ENCODE measurements at places on chromosomes 11 and 22. TPM values are rescaled to one million over a fixed set of nuclear protein-coding genes. Genes with fewer than 3 reads are reported as not detected.

DNA sequence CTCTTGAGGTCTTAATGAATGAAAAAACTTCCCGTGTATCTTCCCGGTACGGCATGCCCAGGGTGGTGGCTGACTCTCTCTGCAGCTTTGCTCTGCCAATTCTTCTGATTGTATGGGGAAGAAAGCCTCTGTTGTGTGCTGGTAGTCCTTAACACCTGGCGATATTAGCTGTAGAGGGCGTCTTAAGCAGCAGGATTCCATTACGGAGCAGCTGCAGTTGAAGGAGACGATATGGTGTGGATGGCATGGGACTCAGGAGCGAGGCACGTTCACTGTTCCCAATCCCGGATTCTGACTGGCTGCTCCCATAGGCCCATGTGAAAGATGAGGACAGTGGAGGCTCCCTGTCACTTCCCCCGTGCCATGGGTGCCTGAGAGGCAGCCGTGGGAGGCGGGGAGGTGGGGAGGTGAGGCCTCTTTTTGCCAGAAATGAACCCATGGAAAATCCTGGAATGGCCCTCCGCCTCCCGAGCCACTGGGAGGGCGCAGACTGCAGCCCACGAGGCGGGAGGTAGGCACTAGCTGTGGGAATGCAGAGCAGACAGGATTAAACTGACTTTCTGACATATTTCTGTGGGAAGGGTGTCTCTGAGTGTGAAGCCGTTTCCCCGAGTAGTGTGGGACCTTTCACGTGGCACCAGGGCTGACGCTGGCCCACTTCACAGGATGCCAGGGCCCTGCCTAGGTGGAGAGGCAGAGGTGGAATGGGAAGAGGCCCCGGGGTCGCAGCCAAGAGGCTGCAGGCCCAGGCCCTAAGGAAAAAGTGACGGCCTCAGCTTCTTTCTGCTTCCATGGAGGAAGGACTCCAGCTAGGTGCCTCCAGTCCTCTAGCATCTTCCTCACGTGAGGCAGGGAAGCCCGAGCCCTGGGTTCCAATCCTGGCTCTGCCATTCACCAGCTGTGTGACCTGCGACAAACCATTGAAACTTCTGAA lies 121.4 kb upstream of the CD82 start:
- no peak for DNase-seq
- H3K36me3 ChIP-seq: no peaks in the 10 kb centered on the region
- H3K4me1 ChIP-seq: no peaks in the 10 kb centered on the region
- no peaks in the 10 kb centered on the region for H3K27me3 ChIP-seq

GRCh38 chr22:48396091-48396784 lies 1431.4 kb downstream of the BRD1 start:
- no peak for DNase-seq
- H3K36me3 ChIP-seq: no peaks in the 10 kb centered on the region
- no peaks in the 10 kb centered on the region for H3K27me3 ChIP-seq
- H3K27ac ChIP-seq: no peak overlapping the region
- H3K4me3 ChIP-seq: no peak overlapping the region

GRCh38 chr11:1219834-1220815 lies 2.7 kb upstream of the MUC5B start:
- no peaks in the 10 kb centered on the region for H3K4me1 ChIP-seq
- no peaks in the 10 kb centered on the region for H3K27me3 ChIP-seq
- H3K4me3 ChIP-seq: no peak overlapping the region
- no peak overlapping the region for H3K27ac ChIP-seq
- no peak for DNase-seq
- no peaks in the 10 kb centered on the region for H3K36me3 ChIP-seq

GRCh38 chr22:19693981-19694670 lies 20.2 kb upstream of the SEPTIN5 start:
- H3K4me1 ChIP-seq: no peaks in the 10 kb centered on the region
- no peaks in the 10 kb centered on the region for H3K36me3 ChIP-seq
- DNase-seq: no peak
- H3K4me3 ChIP-seq: no peak overlapping the region
- H3K27ac ChIP-seq: no peak overlapping the region

DNA sequence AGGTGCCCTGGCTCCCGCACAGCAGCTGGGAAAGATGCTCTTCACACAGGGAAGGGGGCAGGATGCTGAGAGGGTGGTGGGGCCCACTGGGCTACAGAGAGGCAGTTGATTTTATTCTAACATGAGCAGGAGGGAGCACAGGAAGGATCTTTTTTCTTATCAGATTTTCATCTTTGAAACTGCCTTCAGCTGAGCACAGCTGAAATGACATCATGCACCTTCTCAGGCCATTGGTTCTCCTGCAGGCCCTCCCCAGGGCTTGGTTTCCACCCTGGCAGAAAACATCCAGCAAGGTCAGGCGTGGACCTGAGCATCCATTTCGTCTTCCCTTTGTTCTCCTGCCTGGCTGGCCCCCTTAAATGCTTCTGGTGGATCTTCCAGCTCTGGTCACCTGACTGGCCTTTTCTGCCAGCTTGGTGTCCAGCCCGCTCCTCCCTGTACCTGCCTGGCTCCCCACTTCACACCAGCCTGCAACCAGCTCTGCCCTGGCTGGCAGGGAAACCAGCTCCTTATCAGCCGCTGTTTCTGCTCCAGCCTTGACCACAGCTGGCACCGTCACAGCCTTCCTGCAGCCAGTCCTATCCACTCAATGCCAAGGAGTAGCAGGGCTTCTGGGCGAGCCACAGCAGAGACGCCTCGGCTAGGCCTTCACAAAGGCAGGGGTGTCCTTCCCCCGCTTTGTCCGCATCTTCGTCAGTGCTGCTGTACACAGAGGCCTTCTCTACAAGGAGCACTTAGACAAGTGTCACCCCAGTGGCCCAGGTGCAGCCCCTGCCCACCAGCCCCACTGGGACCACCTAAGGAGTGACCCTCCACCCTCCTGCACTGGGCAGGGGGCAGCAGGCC lies 36.5 kb downstream of the TOM1 start:
- DNase-seq: no peak
- no peaks in the 10 kb centered on the region for H3K4me1 ChIP-seq
- peaks cover 5% of the 10 kb centered on the region for H3K36me3 ChIP-seq
- no peaks in the 10 kb centered on the region for H3K27me3 ChIP-seq
- H3K27ac ChIP-seq: no peak overlapping the region

DNA sequence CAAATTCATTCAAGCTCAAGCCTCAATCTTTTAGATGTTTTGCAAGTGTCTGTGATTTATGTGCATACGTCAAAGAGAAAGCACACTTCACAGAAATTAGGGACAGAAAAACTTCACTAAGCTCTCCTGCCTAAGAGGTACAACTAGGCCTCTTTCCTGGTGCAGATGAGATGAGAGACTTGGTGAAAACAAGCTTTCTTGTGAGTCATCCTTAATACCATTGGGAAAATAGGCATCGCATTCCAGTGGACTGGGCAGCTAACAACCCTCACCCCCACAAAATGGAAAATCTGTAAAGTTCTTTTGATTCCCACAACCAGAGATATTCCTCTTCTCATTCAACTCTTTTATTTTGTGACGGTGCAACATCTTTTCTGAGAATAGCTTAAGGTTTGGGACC lies 1110.4 kb upstream of the CCDC90B start:
- no peak overlapping the region for H3K4me3 ChIP-seq
- H3K4me1 ChIP-seq: no peaks in the 10 kb centered on the region
- H3K36me3 ChIP-seq: no peaks in the 10 kb centered on the region

DNA sequence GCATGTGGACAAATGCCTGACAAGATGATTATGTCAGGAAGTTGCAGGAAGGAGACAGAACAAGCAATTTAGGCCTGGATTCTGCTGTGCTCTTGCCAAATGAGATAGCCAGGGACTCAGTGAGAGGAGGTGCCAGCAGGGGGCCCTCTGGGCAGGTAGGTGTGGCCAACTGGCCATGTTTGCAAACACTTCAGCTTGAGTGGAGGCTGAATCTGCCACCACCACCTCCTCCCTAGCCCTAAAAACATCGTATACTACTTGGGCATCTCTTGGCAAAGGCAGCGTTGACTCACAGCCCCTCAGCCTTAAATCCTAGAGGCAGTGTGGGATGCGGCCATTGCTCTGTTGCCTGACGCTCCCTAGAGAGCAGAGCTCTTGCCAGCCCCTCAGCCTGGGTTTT lies 95.1 kb upstream of the PLET1 start:
- DNase-seq: no peak
- H3K36me3 ChIP-seq: no peaks in the 10 kb centered on the region
- no peaks in the 10 kb centered on the region for H3K4me1 ChIP-seq
- no peaks in the 10 kb centered on the region for H3K27me3 ChIP-seq
- no peak overlapping the region for H3K4me3 ChIP-seq
- H3K27ac ChIP-seq: no peak overlapping the region

DNA sequence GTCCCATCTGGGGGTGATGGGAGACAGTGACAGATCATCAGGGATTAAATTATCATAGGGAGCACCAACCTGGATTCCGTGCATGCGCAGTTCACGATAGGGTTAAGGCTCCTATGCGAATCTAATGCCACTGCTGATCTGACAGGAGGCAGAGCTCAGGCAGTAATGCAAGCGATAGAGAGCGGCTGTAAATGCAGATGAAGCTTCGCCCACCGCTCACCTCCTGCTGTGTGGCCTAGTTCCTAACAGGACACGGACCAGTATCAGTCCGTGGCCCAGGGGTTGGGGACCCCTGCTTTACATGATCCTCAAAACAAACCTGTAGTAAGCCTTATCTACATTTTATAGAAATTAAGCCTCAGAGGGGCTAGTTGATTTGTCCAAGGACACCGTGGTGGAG lies 94.3 kb downstream of the TTC28 start:
- H3K27ac ChIP-seq: no peak overlapping the region
- no peaks in the 10 kb centered on the region for H3K36me3 ChIP-seq
- no peaks in the 10 kb centered on the region for H3K27me3 ChIP-seq
- no peaks in the 10 kb centered on the region for H3K4me1 ChIP-seq
- DNase-seq: no peak

DNA sequence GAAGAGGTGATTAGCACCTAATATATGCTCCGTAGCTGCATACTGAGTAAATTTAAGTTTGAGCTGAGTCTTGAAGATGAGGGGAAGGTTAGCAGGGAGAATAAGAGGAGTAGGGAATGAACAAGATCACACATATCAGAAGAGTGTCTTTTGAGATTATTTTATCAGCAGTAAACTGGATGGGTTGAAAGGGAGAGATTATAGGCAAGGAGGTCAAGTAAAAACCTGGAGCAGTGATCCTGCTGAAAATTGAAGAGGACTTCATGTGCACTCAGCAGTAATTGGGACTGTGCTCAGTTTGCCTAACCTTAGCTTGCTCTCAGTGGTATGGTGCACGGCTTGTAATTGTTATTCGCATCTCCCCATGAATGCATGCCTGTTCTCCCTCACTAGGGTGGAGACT lies 79.5 kb upstream of the PICALM start:
- peaks cover 35% of the 10 kb centered on the region for H3K4me1 ChIP-seq
- DNase-seq: no peak
- H3K4me3 ChIP-seq: no peak overlapping the region

DNA sequence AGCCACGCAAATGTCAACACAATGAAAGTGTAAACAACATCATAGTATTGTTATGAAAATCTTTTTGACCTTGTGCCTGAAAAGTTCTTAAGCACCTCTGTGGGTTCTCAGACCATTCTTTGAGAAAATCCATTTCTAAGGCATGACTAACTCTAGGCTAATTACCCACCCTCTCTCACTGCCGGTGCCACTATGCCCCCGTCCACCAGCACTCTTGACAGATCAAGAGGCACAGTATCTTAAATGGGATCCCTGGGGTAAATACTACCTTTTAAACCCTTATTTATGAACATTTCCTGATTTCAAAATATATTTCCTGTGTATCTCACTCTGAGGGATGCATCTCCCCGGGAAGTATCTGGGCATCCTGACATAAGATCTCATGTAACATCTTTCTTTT lies 607.5 kb downstream of the METTL15 start:
- H3K36me3 ChIP-seq: no peaks in the 10 kb centered on the region
- no peak overlapping the region for H3K4me3 ChIP-seq
- no peak overlapping the region for H3K27ac ChIP-seq
- H3K27me3 ChIP-seq: no peaks in the 10 kb centered on the region
- no peak for DNase-seq
- H3K4me1 ChIP-seq: no peaks in the 10 kb centered on the region

DNA sequence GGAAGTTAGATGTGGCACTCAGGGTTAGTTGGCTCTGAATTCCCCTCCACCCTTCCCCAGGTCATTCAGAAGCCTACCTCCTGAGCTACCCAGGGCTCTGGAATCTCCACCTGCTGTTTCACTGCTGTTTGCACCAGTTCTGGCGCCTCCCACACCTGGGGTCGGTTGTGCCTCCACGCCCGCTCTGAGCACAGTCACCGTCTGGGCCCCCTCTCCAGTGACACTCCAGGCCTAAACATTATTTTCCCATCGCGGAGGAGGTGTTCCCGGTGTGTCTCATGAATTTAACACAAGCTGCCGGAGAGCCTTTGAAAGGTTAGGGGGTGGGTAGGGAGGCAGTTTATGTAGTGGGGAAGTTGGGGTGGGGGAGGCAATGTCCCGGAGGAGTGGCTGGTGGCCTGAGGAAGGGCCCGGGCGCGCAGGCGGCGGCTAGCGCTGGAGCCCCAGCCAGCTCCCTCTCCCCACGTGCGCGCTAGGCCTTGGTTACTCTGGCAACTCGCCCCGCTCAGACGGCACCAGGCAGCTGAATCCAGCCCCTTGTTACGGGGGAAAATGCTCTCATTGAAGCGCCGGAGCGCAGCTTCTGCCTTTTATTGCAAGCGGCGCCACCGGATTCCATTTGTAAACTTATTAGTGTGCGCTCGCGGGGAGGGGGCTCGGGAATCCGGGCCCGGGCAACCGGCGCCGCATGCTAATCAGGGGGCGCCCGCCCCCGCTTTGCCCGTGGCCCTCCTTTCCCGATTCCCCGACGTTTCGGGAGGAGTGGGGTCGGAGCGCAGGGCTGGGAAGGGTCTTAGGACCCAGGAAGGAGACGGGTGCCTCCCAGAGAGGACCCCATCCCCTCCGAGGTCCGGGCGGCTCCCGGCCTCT lies 52.4 kb downstream of the GRIK4 start:
- no peaks in the 10 kb centered on the region for H3K4me1 ChIP-seq
- no peak overlapping the region for H3K4me3 ChIP-seq
- H3K27me3 ChIP-seq: peaks cover 12% of the 10 kb centered on the region
- H3K36me3 ChIP-seq: no peaks in the 10 kb centered on the region
- no peak overlapping the region for H3K27ac ChIP-seq

GRCh38 chr22:24406322-24407277 lies 20.8 kb upstream of the ADORA2A start:
- no peaks in the 10 kb centered on the region for H3K27me3 ChIP-seq
- H3K27ac ChIP-seq: no peak overlapping the region
- no peaks in the 10 kb centered on the region for H3K36me3 ChIP-seq
- no peak overlapping the region for H3K4me3 ChIP-seq
- peaks cover 36% of the 10 kb centered on the region for H3K4me1 ChIP-seq

CPT1A gene
- total RNA-seq: 27.4 TPM

OR52I2 gene
- not detected for total RNA-seq

ESAM gene
- 0.35 TPM for total RNA-seq

TRIM49 gene
- not detected for total RNA-seq

OR52J3 gene
- not detected for total RNA-seq

MMP3 gene
- total RNA-seq: not detected

C1QTNF5 gene
- total RNA-seq: not detected

MS4A7 gene
- total RNA-seq: 0.51 TPM

All from CD8-positive, alpha-beta memory T cell (primary cell).